Progenitor cell of endocrine pancreas (in vitro differentiated cells): ENCODE measurements at places on chromosomes 5 and 9. TPM values are rescaled to one million over a fixed set of nuclear protein-coding genes. Genes with fewer than 3 reads are reported as not detected.

SLC45A2 gene
- total RNA-seq, result 2.4 and 4.2 TPM in 2 replicates

DNA sequence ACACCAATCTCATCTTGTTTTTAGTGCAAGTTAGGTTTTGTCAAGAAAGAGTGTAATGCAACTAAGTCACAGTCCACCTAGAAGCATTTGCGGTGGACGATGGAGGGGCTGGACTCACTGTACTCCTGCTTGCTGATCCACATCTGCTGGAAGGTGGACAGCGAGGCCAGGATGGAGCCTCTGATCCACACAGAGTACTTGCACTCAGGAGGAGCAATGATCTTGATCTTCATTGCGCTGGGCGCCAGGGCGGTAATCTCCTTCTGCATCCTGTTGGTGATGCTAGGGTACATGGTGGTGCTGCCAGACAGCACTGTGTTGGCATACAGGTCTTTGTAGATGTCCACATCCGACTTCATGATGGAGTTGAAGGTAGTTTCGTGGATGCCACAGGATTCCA lies 20.2 kb upstream of the SPZ1 start:
- no peaks in the 10 kb centered on the region for H3K27me3 ChIP-seq
- DNase-seq, result no peak
- H3K4me3 ChIP-seq, result no peak overlapping the region
- no peaks in the 10 kb centered on the region for H3K36me3 ChIP-seq

DNA sequence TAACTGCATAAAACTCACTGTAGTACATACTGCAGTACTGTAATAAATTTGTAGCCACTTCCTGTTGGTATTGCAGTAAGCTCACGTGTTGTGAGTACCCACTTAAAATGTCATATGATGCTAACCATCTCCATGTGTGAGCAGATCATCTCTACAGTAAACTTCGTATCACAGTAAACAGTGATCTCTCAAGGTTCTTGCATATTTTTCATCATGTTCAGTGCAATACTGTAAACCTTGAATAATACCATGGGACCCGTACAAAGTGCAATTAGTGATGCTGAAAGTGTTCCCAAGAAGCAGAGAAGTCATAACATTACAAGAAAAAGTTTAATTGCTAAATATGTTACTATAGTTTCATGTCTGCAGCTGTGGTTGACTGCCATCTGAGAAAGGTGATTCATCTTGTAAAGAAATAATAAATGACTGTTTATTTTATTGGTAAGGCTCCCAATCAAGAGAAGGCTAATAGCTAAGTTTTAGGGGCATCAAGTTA lies 253.8 kb upstream of the POU5F2 start:
- no peak for DNase-seq
- no peaks in the 10 kb centered on the region for H3K27me3 ChIP-seq
- H3K4me1 ChIP-seq, result peaks cover 4% of the 10 kb centered on the region

GRCh38 chr9:20734275-20734674 lies 50.2 kb downstream of the FOCAD start:
- no peak for DNase-seq
- no peak overlapping the region for H3K4me3 ChIP-seq
- peaks cover 19% of the 10 kb centered on the region for H3K36me3 ChIP-seq
- H3K27me3 ChIP-seq, result no peaks in the 10 kb centered on the region
- no peaks in the 10 kb centered on the region for H3K4me1 ChIP-seq
- no peak overlapping the region for H3K27ac ChIP-seq
